ENCODE measurements at places on chromosomes 4 and X.

GRCh38 chr4:2298532-2298991 is 36.7 kb upstream of the MXD4 start:
- no peak for DNase-seq

DNA sequence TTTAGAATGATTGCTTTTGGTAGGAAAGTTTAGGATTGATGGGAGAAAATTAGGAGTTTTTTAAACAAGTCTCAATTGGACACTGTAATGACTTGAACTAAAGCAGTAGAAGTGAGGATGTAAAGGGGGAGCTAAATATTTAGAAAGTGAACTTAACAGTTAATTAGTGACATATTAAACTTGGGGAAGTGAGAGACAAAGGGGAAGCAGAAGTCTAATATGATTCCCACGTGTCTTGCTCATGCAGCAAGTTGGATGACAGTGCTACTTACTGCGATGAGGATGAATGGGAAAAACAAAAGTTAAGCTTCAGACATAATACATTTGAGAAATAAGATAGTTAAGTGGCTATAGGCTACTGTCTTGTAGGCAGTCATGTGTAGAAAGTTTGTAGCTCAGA is 110.4 kb downstream of the RPA4 start:
- no peak for DNase-seq

GRCh38 chr4:155047755-155048154 is 160.7 kb upstream of the NPY2R start:
- DNase-seq, result no peak

- no peak for DNase-seq
Observed at GRCh38 chr4:18869166-18869565, 847.6 kb upstream of the LCORL start.

DNA sequence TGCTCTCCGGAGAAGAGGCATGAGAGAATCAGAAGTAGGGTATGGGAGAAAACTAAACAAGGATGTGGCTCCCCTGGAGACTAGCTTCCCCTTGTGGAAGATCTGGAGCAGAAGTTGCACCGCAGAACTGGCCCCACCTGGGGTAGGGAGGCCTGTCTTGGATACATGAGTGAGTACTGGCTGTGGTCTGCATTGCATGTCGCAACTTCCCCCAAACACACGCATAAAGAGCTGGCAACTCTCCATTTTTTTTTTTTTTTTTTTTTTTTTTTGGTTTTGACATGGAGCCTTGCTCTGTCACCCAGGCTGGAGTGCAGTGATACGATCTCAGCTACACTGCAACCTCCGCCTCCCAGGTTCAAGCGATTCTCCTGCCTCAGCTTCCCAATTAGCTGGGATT is 119.9 kb downstream of the EGF start:
- peak; percentile 66 for DNase-seq

DNA sequence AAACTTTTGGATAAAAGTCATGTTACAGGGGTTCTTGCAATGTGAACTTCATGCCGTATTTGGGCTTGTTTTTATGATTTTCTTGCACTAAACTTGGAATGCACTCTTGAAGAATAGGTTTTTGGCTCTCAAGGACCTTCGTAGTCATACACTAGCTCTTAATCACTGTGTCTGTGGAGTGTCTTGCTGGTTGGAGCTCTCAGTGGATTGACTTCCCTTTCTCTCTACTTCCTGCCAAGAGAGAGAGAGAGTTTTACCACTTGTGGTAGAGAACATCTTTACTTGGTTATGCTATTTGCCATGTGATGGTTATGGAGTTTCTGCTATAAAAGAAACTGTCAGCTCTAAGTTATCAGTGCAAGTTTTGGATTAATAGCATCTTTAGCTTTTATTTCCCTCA is 112.4 kb downstream of the BMPR1B start:
- DNase-seq, result no peak

- no peak for DNase-seq
Observed at GRCh38 chr4:148445860-148446330, 3.7 kb upstream of the NR3C2 start.

- no peak for DNase-seq
Observed at GRCh38 chr4:142473218-142473959, 372.7 kb downstream of the INPP4B start.

DNA sequence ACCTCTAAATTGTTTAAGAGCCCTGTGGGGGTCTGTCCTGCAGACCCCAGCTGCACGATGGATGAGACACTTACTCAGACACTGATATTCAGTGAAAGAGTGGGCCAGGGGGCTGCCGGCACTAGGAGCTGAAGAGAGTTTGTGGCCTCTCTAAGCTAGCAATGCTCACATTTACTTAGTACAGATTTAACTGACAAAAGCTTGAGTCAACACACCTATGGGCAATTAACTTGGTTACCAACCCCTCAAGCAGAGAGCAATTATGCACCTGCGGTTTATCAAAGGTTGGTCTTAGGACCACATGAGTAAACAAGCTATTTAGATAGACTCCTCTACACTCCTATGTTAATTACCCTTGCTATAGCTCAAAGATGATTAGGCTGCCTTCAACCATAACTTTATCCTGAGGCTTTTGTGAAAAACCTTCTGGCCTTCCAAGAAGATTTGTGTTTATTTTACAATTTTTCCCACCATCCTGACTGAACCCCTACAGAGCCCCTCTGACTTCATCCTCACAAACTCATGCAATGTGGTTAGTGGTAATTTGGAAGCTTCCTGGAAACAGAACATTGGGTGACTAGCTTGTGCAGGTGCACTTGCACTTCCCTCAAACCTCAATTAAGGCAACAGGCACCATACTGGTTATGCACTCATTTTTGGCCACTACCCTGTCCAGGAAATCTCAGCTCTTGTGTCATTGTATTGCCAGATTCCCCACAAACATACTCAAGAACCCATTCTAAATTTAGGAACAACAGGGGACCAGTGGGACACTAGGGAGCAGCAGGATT is 234.4 kb upstream of the ITM2A start:
- no peak for DNase-seq

GRCh38 chr4:103892586-103892985 is 172.8 kb upstream of the TACR3 start:
- DNase-seq, result no peak

GRCh38 chr4:11480683-11481082 is 52.0 kb upstream of the HS3ST1 start:
- DNase-seq, result peak; percentile 82

DNA sequence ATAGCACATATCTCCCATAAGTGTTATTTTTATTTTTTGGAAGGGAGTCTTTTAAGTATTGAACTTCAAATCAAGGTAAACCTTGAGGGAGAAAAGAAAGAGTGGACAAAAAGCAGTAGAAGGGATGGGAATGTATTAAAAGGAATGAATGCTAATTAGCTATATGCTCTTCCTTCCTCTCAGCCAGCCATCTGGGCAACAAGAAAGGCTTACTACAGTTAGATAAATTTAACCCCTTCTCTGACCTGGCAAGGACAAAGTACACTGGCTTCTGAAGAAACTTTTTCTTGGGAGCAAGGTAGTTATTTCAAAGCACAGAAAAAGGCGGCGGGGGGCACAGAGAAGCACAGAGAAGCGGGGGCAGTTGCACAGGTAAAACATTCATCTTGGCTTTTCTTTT is 54.6 kb downstream of the GAB1 start:
- no peak for DNase-seq

DNA sequence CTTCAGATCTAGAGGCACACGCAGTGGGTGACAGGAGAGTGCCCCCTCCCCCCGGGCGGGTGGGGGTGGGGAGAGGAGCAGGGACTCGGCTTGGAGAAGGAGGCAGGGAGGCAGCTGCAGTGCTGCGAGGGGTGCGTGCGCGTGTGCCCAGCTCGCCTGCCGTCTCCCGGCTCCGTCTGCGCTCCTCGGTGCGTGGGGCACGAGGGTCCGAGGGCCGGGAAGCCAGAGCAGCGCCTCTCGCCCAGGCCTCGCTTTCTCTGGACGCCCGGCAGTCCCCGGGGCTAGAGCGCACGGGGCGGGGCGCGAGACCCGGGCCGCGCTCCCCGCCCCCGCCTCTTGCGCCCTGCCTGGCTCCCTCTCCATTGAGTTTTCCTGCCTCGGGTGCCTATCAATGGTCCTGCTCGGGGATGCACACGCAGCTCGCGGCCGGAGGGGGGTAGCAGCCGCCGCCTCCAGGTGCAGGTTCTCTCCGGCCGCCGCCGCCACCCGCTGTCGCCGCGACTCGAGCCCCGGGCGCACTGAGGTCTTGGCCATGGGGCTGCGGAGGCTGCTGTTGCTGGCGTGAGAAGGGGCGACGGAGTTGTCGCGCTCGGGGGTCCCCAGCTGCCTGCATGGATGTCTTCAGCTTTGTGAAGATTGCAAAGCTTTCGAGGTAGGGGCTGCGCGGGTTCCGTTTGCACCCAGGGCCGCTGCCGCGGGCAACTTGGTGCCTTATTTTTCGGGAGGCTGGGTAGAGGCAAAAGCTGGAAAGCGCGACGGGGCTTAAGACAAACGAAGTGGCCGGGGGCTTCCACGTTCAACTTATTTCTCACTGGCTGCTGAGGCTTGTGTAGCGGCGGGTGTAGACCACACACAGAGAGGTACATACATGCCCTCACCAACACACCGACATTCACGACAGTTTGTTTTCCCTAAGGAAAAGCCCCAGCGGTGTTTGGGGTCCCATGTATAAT is at the start of gene FRMPD4:
Gene FRMPD4, plus strand, starts transcription at position 113 of the 953 bp plus-strand sequence. Its CDS starts 499 bp downstream, at position 612.
- no peak for DNase-seq

DNA sequence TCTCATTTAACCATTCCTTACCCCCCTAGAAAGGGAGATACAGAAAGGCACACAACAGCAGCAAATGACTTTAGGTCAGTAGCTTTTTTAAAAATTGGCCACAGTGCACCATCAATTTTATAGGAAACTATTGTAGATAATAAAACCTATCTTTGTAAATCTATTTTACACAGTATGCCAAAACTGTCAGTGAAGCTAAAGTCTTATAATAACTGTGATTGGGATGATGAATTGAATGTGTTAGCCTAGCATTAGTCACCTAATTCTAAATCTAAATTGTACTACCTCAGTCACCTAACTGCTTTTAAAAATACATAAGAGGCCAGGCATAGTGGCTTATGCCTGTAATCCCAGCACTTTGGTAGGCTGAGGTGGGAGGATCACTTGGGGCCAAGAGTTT is 44.2 kb downstream of the SH3RF1 start:
- DNase-seq, result no peak

DNA sequence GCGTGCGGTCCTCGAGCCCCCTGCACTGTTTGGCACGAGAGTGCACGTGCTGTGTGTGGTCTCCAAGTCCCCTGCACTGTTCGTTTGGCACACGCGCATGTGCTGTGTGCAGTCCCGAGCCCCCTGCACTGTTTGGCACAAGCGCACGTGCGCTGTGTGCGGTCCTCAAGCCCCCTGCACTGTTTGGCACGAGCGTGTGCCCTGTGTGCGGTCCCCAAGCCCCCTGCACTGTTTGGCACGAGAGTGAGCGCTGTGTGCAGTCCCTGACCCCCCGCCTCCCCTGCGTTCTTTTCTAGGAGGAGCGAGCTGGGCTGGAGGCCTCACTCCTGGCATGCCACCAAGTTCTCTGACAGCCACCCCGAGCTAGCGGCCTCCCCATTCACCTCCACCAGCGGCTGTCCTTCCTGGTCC is 76.5 kb upstream of the CLDN34 start:
- no peak for DNase-seq

GRCh38 chr4:137608085-137608484 is 75.8 kb upstream of the PCDH18 start:
- DNase-seq, result no peak

GRCh38 chr4:79381161-79381560 is 26.9 kb downstream of the GK2 start:
- peak; percentile 24 for DNase-seq

GRCh38 chr4:164959896-164960295 is 17.6 kb downstream of the TRIM61 start:
- DNase-seq, result no peak

- DNase-seq, result peak; percentile 89
Observed at GRCh38 chrX:53093177-53093655, 726 bp upstream of the KANTR start.

GRCh38 chr4:762211-763190 is 56.9 kb downstream of the PCGF3 start:
- DNase-seq, result peak; percentile 52

- DNase-seq, result no peak
Observed at GRCh38 chr4:95066050-95066449, 308.3 kb downstream of the BMPR1B start.

DNA sequence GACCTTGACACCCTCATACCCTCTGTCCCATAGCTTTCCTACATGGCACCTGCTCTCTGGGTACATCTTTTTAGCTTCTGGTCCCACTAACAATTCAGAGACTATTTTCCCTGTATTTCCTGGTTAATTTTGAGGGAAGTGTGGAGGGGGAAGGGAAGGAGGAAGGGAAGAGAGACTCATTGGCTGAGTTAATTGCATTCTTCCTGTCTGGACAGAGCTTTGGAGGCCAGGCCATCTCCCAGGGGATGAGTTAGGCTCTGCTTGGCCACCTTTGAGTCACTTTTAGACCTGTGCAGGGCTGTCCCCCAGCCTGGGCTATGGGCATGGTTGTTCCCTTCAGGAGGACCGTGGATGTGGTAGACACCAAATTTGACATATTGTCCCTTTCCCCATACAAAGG is 167.9 kb upstream of the PGRMC2 start:
- no peak for DNase-seq

DNA sequence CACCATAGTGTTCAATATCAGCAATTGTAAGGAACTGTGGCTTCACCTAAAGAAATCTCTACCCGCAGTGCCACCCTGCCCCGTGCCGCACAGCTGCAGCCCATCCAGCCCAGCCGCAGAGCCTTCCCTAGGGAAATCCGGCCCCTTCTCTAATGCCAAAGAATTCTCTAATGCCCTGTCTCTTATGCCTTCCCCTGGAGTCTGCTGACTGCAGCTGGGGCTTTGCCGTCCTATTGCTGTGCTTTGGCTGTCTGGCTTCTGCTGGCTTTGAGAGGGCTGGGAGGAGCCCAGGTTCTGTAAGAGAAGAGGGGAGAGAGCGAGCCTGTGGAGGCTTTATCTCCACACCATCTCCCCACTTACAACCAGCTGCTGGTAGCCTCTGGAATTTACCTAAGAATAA is 85.9 kb upstream of the HELT start:
- DNase-seq, result no peak

GRCh38 chrX:26387906-26388305 is 171.9 kb downstream of the MAGEB5 start:
- DNase-seq, result no peak

GRCh38 chr4:150289881-150290280 is 211.6 kb downstream of the DCLK2 start:
- no peak for DNase-seq

- no peak for DNase-seq
Observed at GRCh38 chr4:123363729-123364128, 32.9 kb upstream of the SPRY1 start.

GRCh38 chr4:15706646-15707362 is 3.9 kb downstream of the BST1 start:
- DNase-seq, result no peak

GRCh38 chrX:78124307-78124706 is 15.1 kb downstream of the TAF9B start:
- peak; percentile 51 for DNase-seq

DNA sequence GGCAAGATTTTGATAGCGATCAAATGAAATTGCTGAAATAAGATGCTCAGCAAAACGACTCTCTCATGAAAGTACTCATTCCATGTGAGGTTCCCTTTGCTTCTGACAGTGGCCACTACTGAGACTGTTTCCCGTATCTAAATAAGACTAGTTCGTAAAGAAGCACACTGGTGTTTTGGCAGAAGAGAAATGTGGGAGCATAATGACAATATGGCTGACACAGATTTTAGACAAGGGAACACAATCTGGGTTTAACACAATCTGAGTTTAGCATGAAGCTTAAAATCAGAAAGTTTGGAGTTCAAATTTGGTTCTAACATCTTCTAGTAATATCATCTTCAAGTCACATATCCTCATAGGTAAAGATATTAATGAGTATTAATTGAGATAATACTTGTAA is 13.7 kb downstream of the GABRA4 start:
- no peak for DNase-seq

GRCh38 chr4:98661371-98662054 is 3.1 kb upstream of the TSPAN5 start:
- peak; percentile 56 for DNase-seq

Data from hematopoietic multipotent progenitor cell treated with erythropoietin and hydrocortisone succinate and interleukin-3 and kit ligand, for 6 days (in vitro differentiated cells).